ENCODE measurements at places on chromosomes 11 and 22.

- peak; percentile 36 for DNase-seq
Observed at GRCh38 chr11:20647976-20648565, 21.3 kb upstream of the NELL1 start.

DNA sequence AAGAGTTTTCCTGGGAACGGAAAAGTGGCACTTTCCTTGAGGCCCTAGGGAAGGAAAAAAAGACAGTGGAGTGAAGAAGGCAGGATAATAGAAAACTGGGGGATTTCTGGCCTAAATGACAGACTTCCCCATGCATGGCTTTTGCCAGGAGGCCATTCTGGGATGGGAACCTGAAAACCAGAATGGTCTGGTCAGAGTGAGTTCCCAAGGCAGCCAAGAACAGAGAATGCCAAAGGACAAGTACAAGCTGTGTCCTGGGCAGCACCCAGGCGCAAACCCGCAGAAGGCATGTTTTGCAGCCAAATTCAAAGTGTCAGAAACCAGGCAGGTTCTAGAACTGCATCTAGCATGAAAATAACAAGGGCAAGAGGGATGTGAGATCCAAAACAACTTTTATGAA, 162.4 kb downstream of the SPON1 start:
- DNase-seq: no peak

GRCh38 chr22:44475706-44476105, 22.3 kb downstream of the RTL6 start:
- no peak for DNase-seq

- DNase-seq: no peak
Observed at GRCh38 chr11:111743700-111744099, 22.5 kb downstream of the PPP2R1B start.

DNA sequence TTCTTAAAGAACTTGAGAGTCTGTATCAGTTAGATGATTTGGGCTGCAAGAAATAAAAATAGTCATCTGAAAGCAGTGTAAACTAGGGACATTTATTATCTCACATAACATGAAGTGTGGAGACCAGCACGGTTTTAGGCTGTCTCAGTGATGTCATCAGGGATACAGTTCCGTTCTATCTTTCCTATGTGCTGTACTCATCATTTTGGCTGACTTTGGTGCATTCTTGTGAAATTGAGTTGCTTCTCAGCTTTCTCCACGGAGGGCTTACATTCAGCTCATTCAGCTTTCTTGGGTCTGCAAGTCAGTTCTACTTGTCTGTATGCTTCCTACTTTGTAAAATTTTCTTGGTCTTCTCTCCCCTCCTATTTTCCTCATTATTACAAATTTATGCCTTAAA, 51.8 kb upstream of the LIN7C start:
- no peak for DNase-seq

GRCh38 chr11:40722179-40722795, 737.2 kb downstream of the LRRC4C start:
- DNase-seq: no peak

- no peak for DNase-seq
Observed at GRCh38 chr11:72297828-72298227, 53.9 kb upstream of the PHOX2A start.

DNA sequence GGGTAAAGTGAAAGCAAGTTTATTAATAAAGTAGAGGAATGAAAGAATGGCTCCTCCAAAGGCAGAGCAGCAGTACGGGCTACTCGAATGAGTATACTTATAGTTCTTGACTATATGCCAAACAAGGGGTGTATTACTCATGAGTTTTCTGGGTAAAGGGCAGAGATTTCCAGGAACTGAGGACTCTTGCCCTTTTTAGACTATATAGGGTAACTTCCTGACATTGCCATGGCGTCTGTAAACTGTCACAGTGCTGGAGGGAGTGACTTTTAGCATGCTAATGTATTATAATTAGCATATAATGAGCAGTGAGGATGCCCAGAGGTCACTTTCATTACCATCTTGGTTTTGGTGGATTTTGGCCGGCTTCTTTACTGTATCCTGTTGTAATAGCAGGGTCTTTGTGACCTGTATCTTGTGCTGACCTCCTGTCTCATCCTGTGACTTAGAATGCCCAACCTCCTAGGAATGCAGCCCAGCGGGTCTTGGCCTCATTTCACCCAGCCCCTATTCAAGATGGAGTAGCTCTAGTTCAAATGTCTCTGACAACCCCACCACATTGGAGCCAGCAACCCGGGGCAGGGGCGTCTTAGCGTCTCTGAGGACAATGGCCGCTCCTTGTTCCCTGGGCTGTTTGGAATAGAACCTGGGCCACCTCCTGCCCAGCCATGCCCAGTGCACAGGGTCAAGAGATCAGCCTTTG, 34.9 kb upstream of the CD82 start:
- DNase-seq: no peak

DNA sequence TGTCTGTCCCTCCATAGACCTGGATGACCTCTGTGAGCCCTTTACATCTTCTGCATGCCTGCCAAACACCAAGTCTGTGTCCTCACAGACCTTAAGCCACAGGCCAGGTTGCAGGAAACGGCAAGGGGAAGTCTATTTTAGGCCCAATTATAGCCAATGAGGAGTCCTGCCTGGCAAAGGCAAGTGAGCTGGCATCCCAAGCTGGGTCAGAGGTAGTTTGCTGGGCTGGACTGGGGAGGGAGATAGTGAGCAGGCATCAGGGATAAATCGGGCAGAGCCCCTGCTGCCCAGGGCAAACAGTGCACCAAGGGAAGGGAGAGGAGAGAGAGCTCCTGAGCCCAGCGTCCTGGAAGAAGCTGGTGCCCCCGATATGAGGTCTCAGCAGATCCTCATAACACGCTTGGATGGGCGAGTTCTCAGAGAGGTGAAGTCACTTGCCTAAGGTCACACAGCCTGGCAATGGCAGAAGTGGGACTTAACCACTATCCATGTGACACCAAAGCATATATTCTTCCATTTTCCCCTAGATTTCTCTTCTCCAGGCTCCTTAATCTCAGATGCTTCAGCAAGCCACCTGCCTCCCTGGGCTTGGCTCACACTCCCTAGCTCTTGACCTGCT, 3.7 kb upstream of the RELT start:
- no peak for DNase-seq

GRCh38 chr22:20396639-20397038, 2.7 kb downstream of the ZNF74 start:
- DNase-seq: no peak

GRCh38 chr11:8830641-8831040, 80.3 kb upstream of the AKIP1 start:
- DNase-seq: no peak

- DNase-seq: no peak
Observed at GRCh38 chr11:120880498-120881175, 143.3 kb upstream of the TBCEL start.

GRCh38 chr11:33362051-33362910, 105.1 kb downstream of the HIPK3 start:
- DNase-seq: peak; percentile 17

DNA sequence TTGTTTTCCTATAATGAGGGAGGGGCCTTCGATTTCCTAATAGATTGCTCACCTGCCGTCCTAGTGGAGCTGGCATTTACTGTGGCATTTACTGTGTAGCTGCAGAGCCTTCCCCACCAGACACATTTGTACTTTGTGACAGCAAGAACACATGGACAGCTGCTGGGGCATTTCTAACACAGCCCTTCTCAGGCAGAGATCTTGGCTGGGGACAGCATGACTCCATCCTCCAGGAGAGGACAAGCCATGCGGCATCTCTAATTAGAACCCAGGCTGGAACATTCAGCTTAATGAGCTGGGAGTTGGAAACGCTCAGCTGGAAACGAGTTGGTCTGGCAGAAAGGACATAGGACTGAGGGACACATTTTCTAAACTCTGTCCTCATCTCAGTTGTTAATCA, 887.5 kb downstream of the NTM start:
- no peak for DNase-seq

GRCh38 chr22:40721266-40721665, 42.0 kb downstream of the MCHR1 start:
- DNase-seq: no peak

- no peak for DNase-seq
Observed at GRCh38 chr22:26406118-26406517, 22.9 kb upstream of the ASPHD2 start.

- no peak for DNase-seq
Observed at GRCh38 chr22:36911887-36912661, 1.4 kb upstream of the CSF2RB start.

DNA sequence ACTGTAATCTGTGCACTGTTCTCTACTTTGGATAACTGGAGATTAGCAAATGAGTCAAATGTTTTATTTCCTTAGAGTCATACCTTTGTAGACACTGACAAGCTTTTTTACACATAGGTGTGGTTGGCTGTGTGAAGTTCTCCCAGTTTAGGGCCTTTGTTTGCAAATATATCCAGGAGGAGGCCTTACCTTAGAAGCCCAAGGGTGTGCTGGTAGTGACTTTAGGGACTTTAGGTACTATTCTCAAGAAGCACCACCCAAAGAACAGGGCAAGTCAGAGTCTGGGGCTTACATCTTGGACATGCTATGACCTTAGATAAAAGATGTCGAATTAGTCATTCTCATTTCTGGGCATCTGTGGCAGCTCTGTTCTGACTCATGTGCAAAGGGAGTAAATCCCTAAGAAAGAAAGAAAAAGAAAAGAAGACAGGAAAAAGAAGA, 4.8 kb upstream of the FAR1 start:
- DNase-seq: no peak

DNA sequence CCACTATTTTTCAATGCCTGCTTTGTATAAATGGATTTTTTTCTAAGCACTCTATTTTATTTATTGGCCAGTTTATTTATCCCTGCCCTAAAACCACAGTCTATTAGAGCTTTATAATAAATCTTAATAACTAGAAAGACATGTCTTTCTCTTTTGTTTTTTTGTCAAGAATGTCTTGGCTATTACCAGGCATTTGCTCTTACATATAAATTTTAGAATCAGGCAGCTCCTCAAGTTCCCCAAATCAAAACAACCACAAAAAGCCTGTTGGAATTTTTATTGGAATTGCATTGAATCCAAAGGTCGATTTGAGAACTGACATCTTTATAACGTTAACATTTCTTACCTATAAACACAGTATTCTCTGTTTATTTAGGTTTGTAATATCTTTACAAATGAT, 85.8 kb upstream of the SC5D start:
- DNase-seq: peak; percentile 11

DNA sequence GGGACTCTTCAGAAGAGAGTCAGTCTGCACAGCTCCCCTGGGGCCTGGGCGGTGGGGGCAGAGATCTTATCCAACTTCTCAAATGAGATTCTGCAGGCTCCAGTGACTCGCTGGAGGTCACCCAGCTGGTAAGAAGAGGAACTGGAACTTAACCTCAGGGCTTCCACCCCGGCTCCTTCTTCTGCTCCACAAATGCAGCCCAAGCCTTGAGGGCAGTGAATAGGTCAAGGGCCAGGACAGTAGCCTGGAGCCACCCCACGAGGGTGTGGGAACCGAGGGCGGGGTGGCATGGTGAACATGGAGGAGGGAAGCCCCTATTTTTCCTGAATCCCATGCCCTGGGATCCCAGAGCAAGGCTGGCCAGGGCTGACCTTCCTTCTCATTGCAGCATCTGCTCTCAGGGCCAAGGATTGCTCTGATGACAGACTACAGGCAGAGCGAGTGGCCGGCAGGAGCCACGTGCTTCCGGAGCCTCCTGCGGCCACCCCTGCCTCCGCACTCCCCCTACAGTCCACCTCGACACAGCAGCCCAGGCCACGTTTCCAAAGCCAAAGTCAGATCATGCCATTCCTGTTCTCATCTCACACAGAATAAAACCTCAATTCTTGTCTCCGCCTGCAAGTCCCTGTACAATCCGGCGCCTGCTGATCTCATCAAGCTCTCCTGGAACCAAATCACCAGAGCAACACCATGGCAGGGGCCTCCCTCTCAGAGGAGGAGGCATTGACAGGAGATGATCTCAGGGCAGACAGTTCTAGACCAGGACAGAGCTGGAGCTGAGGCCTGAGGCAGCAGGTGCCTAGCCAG, 21.1 kb upstream of the UPK3A start:
- peak; percentile 63 for DNase-seq

DNA sequence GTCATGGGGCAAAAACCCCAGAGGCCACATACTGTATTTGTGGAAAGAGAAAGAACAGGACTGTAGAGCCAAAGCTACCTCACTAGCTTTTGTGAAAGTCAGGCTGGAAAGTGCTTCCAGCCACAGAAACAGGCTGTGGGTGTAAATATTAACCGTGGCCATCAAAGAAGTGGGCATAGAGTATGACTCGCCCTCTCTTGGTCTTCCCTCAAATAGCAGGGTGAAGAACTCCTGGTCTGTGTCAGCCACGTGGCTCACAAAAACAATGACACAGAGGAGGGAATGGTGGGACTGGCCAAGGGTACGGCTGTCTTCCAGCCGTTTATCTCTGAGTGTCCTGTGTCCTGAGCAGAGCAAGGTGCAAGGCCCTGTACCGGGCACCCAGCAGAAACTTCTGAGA, 37.6 kb upstream of the UBASH3B start:
- DNase-seq: no peak

- no peak for DNase-seq
Observed at GRCh38 chr22:48589901-48590300, 1237.8 kb downstream of the BRD1 start.

Data from HFF-Myc (cell line).